MCF 10A (cell line): ENCODE measurements at places on chromosomes 5 and 9.
A peak's percentile ranks its signal among the peaks of the same experiment; 100 is the strongest.

DNA sequence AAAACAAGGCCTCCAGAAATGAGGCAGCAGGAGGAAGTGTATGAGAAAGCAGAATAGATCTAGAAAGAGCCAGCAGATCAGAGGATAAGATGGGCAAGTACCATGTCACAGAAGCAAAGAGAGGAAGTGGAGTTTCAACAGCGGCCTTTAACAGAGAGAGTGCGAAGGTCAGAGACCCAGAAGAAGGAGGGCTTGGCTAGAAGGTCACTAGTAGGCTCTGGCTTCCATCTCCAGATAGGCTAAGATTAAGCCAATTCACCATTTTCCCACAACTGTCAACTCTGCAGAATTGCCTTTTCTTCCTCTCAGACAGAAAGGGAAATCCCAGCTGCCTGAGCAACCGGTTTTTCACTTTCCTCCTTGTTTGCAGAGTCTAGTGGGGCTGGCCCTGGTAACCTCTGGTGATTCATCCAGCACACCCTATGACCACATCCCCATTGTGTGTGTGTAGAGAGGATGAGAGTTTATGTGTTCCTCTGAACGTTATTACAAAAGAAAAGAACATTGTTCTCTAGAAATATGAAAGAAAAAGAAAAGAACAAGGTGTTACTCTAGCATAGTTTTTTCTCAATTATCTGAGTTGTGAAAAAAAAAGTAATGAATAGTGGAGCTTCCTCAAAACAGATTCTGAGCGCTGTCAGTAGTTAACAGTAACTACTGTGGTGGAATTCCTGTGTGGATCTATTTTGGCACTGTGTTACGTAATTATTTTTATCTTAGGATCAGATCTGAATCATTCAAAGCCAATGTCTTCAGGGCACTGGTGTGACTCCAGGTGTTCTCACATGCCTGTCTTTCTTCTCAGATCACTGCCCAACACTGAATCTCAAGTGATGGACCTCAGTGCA is 220.4 kb downstream of the ARRDC3 start:
- no peaks in the 10 kb centered on the region for H3K27me3 ChIP-seq
- H3K36me3 ChIP-seq: no peaks in the 10 kb centered on the region
- H3K27ac ChIP-seq: peak overlapping the region; percentile 68
- H3K4me1 ChIP-seq: peaks cover 19% of the 10 kb centered on the region

DNA sequence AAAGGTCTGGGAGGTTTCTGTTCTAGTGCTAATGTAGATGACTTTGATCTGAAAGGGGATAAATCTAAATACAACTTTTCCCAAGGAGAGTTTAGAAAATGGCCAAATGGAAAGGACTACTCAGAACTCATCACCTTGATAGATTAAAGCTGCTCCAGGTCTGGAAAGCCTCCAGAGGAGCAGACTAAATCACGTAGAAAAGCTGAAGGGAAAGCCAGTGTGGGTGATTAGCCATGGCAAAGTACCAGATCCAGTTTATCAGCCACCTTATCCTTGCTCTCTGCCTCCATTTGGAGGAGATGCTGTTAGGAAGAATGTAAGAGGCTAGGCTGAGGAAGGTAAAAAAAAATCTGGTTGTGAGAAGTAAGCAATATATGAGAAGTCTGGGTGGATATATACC is 120.7 kb upstream of the RAI14 start:
- H3K4me3 ChIP-seq: no peak overlapping the region
- DNase-seq: no peak
- H3K27me3 ChIP-seq: no peaks in the 10 kb centered on the region
- H3K4me1 ChIP-seq: peaks cover 26% of the 10 kb centered on the region
- no peaks in the 10 kb centered on the region for H3K36me3 ChIP-seq

- no peak overlapping the region for H3K27ac ChIP-seq
- no peaks in the 10 kb centered on the region for H3K27me3 ChIP-seq
- DNase-seq: no peak
- H3K36me3 ChIP-seq: no peaks in the 10 kb centered on the region
- no peaks in the 10 kb centered on the region for H3K4me1 ChIP-seq
- H3K4me3 ChIP-seq: no peak overlapping the region
Observed at GRCh38 chr5:164868761-164869160, 1363.3 kb downstream of the MAT2B start.

GRCh38 chr5:164335837-164336236 is 830.4 kb downstream of the MAT2B start:
- DNase-seq: peak; percentile 88
- no peaks in the 10 kb centered on the region for H3K36me3 ChIP-seq
- peak overlapping the region; percentile 3 for H3K4me3 ChIP-seq
- peak overlapping the region; percentile 35 for H3K27ac ChIP-seq
- no peaks in the 10 kb centered on the region for H3K27me3 ChIP-seq
